ENCODE measurements at places on chromosomes 3 and 15.

- DNase-seq, result no peak
Measured at GRCh38 chr3:44522494-44522933, 32.5 kb upstream of the ZKSCAN7 start.

GRCh38 chr3:31770822-31771326 is 210.2 kb downstream of the OSBPL10 start:
- no peak for DNase-seq

GRCh38 chr3:152402695-152403451 is 134.1 kb downstream of the MBNL1 start:
- DNase-seq, result no peak

DNA sequence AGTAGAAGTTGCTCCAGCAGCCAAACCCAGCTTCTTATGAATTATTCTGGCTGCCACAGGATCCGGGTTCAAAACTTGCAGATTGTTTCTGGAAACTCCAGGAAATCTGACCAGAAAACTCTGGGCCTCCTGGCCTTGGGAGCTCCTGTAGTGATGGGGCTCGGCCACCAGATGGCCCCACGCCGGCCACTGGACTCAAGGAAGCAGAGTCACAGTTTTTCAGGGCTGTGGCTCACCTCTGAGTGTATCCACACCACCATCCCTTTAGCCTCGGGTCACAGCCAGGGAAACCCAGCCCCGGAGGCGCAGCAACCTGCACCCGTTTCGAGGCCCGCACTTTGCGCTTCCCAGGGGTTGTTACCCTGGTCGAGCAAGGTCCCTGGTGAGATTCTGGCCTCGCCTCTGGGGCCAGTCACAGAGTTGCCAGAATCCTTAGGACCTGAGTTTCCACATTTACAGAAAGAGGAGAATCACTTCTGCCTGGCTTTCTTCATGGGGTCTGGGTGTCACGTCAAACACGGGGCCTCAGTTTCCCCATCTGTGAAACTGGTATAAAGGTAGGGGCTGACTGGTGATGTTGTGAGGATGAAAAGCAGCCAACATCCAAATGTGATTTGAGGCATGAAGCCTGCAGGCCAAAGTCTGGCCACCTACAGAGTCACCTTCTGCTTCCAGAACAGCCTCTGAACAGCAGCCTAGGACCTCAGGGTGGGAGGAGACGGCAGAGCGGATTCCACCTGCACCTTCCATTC is 53.5 kb upstream of the LCTL start:
- peak; percentile 6 for DNase-seq

GRCh38 chr3:38154033-38154494 is 11.3 kb upstream of the OXSR1 start:
- no peak for DNase-seq

- no peak for DNase-seq
Measured at GRCh38 chr3:72157748-72158638, 373.0 kb upstream of the PROK2 start.

GRCh38 chr3:77254967-77255831 is 215.3 kb downstream of the ROBO2 start:
- peak; percentile 67 for DNase-seq

GRCh38 chr3:44529927-44530326 is 25.1 kb upstream of the ZKSCAN7 start:
- DNase-seq, result no peak

DNA sequence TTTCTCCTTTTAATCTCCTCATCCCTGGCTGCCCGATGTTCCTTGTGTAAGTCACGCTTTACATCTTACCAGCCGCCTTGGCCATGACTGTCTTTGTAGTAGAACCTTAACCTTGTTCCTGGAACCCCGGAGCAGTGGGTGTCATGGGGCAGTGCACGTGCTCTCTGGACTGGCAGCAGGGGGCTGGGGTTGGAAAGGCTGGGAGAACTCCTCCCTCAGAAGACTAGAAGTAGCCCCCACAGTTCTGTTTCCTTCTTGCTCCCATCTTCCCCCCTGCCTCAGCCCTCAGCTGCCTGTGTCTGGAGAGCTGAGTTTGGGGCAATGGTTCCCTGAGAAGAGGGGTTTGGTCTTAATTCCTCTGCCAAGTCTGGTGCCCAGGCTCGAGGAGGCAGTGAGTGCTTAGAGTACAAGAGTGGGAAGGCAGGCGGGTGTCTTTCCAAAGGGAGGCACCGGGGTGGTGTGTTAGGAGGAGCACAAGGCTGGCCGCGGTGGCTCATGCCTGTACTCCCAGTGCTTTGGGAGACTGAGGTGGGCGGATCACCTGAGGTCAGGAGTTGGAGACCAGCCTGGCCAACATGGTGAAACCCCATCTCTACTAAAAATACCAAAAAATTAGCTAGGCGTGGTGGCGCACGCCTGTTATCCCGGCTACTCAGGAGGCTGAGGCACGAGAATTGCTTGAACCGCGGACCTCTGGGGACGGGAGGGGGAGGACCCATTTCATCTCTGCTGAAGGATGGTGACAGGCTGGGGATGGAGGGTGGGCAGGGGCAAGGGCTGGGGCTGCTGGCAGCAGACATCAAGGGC is 100.4 kb downstream of the VGLL4 start:
- no peak for DNase-seq

- no peak for DNase-seq
Measured at GRCh38 chr3:32216172-32216783, 22.2 kb upstream of the CMTM8 start.

DNA sequence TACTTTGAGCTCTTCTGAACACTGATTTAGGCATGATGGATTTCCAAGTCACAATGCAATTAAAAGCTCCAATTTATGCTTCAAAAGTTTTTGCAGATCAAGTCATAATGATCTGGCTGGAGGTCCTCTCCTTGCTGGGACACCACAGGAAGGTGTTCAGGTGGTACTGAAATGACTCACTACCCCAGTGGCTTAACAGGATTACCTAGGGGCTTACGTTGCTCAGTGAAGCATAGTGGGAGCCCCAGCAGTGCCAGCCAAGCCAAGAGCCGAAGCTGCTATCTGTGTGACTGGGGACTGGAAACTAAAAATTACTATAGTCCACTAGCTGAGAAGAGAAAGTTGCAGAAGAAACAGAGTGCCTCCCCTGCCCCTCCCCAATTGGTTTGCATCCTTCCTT is 110.1 kb upstream of the LPP start:
- DNase-seq, result no peak

DNA sequence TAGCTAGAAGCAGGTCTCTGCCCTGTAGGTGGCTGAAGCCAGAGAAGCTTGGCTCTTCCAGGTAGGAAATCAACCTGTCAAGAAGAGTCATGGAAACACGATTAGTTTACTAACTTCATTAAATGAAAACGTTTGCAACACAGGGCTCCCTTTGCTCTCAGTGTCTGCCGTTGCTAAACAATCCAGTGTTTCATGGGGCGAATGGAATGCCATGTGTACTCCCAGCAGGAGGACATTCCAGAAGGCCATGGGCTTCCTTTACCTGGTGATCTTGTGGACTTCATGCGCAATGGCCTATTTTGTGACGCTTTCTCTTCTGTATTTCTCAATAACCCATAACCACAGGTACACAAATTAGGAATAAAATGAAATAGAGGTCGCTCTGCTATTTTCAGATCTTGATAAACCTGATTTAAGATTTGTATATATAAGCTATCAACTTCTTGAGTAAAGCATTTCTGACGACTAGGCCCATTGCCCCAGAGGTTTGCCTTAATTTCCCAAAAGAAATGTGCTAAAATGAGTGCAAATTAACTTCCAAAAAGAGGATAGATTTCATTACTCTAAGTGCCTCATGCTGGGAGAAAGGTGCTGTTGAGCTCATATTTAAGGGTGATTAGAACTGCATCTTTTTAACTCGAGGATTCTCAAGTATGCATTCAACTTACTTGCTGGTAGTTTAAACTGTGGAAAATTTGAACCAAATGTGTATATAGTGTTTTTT is 171.0 kb downstream of the EPHA3 start:
- DNase-seq, result no peak

DNA sequence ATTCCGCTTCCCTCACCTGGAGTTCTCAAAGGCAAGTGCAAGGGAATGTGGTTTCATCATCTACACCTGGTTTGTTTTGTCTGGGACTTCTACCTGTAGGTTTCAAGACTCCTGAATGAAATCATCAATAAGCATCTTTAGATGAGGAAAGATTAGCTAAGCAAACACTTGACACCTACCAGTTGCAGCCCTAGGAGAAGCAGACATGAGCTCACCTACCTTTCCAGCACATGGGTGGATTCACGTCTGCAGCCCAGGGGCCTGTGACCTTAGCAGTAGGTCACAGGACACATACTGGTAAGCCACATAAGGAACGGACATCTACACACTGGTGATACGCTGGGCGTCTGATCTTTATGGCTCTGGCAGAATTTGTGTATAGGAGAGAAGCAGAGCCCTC is 26.7 kb downstream of the SLCO2A1 start:
- no peak for DNase-seq

DNA sequence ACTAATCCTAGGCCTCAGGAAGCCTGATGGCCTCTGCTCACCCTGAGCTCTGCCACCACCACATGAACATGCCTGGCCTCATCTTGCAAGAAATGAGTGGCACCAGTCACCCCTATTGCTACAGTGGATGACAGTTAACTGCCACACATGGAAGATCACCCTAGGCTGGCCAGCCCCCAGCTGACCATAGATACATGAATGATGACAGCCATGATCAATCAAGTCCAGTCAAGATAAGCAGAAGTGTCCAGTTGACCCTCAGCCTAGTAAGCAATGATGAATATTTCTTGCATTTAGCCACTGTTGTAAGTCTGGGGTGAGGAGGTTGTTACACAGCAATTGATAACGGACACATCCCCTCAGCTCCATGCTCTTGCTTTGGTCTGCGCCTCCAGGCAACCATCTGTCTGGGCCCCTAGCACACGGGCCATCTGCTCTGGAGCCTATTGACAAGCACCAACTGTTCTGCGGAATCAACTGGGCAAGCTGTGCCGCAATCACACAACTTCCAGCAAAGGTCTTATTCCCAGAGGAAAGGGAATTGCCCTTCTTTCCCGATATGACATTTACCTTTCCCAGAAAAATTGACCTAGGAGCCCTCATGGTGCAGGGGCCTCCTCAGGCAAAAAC is 2.2 kb upstream of the LYZL4 start:
- DNase-seq, result no peak

GRCh38 chr3:37712421-37712820 is 149.3 kb upstream of the CTDSPL start:
- no peak for DNase-seq

GRCh38 chr15:76913737-76914136 is 8.6 kb upstream of the SCAPER start:
- DNase-seq, result no peak

- no peak for DNase-seq
Measured at GRCh38 chr3:171350364-171350763, 109.8 kb downstream of the TNIK start.

DNA sequence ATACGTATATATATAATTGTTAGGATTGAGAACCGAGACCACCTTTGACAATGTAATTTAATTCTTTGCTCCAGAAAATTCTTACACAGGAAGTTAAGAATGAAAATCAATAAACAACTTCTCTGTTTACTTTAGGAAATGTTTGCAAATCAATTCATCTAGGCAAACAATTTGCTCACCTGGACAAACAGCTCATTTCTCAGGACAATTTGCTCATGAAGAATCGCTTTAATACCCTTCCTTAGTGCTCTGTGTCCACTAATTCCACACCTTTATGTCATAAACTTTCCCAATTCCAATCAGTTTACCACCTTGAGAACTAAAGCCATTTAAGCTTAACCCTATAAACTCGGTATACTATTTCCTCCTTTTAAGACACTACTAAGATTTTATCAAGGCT is 292.2 kb downstream of the BCHE start:
- DNase-seq, result no peak

DNA sequence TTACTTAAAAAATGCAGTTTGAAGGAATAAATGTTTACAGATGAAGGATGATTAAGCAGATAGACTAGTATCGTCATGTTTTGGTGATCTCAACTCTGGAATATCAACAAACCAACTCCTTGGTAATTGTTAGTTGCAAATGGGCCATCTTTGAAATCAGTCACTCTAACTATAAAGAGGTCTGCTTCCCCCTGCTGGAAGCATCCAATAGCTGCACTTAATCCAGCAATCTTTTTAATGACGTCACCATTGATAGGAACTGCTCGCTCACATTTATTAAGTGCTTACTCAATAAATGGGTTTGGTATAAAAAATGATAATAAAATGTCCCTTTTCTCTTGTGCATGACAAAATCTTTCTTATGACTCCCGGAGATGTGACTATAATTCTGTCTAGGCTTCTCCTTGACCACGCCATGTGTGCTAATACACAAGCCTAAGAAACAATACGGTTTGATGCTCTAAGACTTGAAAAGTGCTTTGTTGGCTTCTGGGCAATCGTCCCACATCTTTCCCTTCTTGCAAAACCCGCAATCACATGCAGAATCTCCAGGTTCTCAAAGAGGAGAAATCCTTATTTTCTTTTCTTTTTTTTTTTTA is 227.6 kb upstream of the POU1F1 start:
- peak; percentile 88 for DNase-seq

DNA sequence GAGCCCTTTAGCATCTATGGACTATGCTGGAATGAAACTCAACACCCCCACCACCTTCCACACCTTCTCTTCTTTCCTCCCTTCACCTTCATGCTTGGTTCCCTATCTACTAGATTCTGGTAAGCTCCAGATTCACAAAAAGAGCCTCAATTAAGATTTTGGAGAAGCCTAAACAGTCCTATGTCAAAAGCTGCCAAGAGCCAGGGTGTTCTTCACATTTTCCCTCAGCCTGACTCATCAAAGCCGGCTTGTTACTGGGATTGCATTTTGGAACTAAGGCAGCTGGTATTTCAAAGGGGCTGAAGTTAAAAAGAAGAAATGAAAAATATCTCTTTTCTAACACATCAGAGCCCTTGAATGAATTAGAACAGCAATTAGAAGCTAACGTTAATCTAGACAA is 247.7 kb downstream of the MYRIP start:
- DNase-seq, result no peak

DNA sequence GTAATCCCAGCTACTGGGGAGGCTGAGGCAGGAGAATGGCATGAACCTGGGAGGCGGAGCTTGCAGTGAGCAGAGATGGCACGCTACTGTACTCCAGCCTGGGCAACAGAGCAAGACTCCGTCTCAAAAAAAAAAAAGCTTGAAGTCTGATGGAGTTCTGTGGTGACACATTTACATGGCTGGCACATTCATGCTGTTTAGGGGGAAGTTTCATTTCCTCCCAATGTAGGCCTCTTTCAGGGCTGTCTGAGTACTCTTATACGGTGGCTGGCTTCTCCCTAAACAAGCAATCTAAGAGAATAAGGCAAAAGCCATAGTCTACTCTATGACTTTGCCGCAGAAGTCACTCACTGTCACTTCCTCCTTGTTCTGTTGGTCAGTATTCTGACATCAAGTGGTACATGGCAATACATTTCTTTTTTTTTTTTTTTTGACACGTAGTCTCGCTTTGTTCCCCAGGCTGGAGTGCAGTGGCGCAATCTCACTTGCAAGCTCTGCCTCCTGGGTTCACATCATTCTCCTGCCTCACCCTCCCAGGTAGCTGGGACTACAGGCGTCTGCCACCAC is 41.2 kb downstream of the OIP5 start:
- DNase-seq, result no peak

GRCh38 chr15:57505949-57506391 is 85.7 kb upstream of the MYZAP start:
- no peak for DNase-seq

- DNase-seq, result peak; percentile 71
Measured at GRCh38 chr3:126704494-126705214, 614 bp downstream of the CHCHD6 start.

Measured in NCI-H1417 (cell line).